ENCODE measurements at places on chromosomes 12 and 14.

- DNase-seq: no peak
Measured at GRCh38 chr12:94273272-94273671, 124.9 kb downstream of the PLXNC1 start.

DNA sequence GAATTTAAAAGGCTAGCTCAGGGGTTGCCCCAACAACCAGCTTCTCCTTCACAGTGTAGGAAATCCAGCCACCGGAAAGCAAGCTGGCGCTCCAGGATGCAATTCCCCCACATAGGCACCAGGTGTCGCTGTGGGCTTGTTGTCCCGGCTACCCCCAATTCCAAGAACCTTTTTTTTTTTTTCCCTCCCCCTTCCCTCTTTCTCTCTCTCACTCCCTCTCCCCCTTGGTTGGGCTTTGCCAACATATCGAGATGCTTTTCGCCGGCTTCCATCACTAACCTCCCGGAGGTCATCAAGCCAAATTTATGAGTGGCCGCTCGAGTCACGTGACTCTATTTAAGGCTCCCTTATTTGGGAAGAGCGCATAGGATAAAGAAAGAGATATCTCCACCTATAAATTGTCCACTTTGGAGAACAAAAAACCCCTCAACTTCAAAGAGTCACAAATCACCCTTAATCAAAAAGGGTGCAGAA is at the start of gene HOXC5:
HOXC5 (plus strand) TSS at position 424 of the 474 bp plus-strand sequence. CDS start 73 bp downstream, outside the sequence.
- DNase-seq: peak; percentile 97

- no peak for DNase-seq
Measured at GRCh38 chr12:65343230-65343629, 64.7 kb downstream of the MSRB3 start.

GRCh38 chr12:52091869-52092268 is 12.4 kb downstream of the SMIM41 start:
- DNase-seq: peak; percentile 44

GRCh38 chr12:12877153-12877768 is 14.1 kb upstream of the GPRC5A start:
- DNase-seq: peak; percentile 61

GRCh38 chr12:53750812-53751335 is 905 bp downstream of the CISTR start:
- peak; percentile 75 for DNase-seq

DNA sequence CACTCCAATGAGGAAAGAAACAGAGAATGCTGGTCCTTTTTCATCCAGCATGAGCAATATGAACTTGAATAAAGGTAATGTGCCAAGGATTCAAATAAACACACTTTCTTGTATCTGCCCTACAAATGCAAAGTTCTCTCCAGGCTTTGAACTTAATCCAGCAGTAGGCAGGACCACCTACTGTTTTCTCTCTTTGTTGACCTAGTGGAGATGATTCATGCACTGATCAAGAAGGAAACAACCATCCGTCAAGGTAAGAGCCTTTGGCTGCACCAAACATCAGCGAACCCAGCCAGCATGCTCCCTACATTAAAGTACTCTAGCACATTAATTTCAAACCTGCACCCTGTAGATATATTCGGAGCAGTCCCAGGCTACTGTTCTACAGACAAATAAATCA is 489.3 kb downstream of the GALC start:
- peak; percentile 72 for DNase-seq

All from NCI-H69 (cell line).